ENCODE measurements at places on chromosomes 11 and 22.

- no peak for DNase-seq
Measured at GRCh38 chr11:35322318-35322979, 96.9 kb downstream of the SLC1A2 start.

DNA sequence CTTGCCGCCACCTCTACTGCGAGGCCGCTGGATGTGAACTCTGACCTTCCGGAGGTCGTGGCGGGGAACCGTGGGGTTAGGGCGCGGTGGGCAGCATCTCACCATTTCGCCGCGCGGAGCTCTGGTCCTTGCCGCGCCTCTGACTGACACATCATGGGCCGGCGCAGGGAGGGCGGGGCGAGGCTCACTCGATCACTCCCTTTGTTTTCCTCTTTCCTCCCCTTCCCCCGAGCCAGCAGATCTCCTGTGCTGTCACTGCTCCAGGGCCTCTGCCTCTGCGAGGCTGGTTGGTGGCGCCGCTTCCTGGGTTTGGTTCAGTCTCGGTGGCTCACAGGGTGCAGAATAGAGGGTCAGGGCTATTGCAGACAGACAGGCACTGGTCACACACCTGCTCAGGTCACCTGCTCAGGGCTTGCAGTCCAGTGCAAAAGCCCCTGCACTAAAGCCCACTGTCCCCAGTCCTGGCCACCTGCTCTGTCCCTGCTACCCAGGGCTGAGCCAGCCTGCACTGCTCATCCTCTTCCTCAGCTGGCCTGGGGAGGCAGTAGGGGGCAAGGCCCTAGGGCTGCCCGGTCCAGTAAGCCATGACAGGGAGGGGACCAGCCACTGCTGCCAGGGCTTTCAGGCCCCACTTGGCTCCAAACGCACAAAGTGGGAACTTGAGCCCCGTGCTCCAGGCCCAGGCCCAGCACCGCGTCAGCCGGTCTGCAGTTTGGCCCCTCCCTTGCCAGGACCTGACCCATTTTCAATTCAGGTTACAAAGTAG, 36.2 kb downstream of the PISD start:
- DNase-seq = no peak

DNA sequence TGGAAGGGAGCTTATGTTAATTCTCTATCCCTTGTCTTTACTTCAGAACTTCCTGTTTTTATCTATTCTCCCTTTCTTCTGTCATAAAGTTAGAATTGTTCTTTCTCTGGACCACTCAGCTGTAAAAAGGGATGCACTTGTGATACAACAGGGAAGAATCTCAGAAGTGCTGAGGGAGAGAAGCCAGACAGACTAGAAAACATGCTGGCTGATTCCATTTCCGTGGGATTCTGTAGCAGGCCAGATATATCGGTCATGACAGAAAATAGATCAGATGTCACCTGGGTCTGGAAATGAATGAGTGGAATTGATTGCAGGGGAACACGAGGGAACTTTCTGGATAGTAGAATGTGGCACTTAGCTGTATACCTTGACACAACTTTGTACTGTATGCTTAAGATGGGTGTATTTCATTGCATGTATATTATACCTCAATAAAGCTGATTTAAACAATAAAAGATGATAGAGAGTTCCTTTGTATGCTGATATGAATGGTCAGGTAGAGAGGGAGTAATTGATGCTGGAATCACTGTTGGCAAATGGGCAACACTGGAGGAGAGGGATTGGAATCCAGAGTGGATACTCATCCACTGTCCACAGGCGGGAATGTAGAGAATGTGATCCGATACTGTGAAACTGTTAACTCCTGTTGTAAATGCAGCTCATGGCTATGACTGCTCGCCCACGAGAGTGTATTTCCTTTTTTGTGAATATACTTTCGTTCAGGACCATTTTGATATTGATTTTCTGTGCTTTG, 59.6 kb downstream of the ATXN10 start:
- no peak for DNase-seq

DNA sequence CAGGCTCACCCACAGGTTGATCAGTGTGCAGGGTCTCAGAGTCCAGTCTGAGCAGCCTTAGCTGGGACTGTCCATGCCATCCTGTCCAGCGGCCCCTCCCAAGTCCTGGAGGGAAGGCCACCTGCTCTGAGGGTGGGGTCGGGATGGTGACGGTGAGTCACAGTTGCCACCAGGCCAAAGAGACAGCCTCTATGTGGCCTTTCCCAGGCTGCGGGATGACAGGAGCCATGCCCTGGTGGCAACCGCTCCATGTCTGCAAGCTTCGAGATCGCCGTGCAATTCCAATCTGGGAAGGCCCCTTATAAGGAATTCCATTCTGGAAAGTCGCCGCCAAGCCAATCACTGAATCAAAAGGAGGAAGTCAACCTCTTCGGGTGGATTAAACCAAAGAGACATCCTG, 47.5 kb downstream of the RTL6 start:
- DNase-seq = no peak

GRCh38 chr11:127255209-127255608, 254.6 kb upstream of the KIRREL3 start:
- no peak for DNase-seq

GRCh38 chr11:13335319-13335718, 57.7 kb downstream of the BMAL1 start:
- DNase-seq = peak; percentile 39

GRCh38 chr11:131681920-131682319, 311.5 kb downstream of the NTM start:
- DNase-seq = no peak

DNA sequence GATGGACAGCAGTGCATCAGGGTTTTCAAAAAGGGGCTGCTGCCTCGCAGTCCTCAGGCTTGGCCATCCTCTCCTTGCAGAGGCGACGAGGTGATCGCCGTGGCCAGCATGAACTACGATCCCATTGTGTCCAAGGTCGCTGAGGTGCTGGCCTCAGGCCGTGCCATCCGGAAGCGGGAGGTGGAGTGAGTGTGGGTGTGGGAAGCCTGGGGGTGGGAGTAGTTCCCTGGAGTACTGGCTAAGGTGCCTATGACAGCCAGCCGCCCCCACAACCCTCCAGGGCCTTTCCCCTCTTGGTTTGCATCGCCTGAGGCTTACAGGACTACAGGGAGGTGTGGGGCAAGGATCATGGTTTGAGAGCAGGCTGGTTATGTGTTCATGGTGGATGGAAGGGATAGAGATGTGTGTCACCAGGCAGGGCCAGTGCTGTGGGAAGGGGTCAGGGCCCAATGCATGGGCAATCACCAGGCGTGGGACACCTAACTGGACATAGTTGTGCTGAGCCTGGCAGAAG, 2.1 kb upstream of the LZTR1 start:
- DNase-seq = no peak

DNA sequence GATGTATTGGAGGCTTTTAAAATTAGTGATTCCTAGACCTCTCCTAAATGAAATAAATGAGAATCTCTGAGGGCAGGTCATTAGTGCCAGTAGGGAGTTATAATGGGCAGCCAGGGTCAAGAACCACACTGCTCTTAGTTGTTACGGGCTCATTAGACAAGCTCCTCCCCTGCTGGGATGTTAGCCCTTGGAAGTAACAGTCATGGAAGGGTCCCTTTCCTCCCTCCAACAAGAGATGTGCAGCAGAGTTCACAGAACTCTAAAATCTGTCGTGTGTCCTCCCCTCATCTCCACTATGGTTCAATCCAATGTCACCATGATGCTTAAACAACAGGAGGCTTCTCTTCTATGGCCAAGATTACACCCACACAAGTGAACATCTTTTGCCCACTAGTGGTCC, 419.5 kb downstream of the INSC start:
- DNase-seq = no peak

- DNase-seq = no peak
Measured at GRCh38 chr22:37171662-37172061, 16.4 kb downstream of the C1QTNF6 start.

GRCh38 chr22:48772286-48772907, 1055.3 kb downstream of the BRD1 start:
- DNase-seq = no peak

GRCh38 chr11:119107538-119108145, 498 bp downstream of the C2CD2L start:
- no peak for DNase-seq

DNA sequence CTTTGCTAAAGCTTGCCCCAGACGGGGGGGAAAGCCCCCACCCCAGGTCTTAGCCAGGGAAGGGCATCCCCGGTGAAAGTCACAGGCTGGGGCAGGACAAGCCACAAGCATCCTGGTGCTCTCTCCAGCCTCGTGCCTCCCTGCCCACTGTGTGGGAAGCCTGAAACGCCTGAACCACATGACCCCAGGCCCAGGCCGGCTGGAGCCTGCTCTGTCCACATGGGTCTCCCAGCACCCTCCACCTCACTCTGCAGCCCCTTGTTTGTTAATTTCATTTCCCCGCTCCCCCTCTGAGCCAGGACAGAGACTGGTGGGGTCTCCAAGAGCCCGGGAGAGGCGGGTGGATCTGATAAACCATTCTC, 58.3 kb upstream of the TCF20 start:
- DNase-seq = no peak

DNA sequence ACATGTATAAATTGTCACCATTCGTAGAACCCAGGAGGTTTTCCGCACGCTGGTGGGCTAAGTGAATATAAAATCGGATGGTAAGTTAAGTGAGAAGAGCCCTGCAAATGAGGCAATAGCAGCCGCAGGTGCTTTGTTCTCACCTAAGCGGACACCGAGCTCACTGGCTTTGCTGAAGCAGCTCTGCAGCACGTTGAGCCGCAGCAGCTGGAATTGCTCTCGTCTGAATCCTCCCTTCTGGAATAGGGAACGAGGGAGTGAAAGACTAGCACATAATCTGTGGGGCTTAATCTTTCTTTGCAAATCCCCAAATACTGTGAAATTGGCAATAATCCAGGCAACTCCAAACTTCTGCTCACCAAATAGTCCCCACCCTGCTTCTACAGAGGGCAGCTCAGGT, 488.1 kb downstream of the NTM start:
- no peak for DNase-seq

DNA sequence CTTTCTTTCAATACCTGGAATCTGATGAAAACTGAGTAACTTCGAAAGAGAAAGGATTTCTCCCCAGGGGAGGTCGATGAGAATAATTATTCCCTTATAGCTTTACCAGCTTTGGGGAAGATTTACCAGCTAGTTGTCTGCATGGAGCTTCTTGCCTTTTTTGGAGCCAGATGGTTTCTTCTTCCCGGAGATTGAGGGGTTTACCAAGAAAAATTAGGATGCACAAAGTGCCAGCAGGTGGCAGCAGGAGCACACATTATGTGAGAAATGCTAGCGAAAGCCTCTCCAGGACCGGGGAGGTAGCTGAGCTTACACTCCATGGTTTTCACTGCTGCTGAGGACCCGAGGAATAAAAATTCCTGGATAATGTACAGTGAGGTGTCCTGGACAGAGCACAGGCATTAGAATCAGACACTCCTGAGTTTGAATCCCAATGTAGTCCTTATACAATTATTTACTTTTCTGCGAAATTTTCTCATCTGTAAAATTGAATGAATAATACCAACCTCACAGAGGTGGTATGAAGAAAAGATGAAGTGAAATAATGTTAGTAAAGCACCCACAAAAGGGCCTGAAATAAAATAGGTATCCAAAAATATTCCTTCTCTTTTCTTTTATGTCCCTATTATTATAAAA, 46.0 kb upstream of the PARVA start:
- peak; percentile 23 for DNase-seq

- no peak for DNase-seq
Measured at GRCh38 chr11:72652133-72652532, 22.1 kb downstream of the PDE2A start.

- no peak for DNase-seq
Measured at GRCh38 chr11:130488848-130489584, 40.6 kb downstream of the ADAMTS15 start.

- no peak for DNase-seq
Measured at GRCh38 chr11:34749666-34750659, 129.1 kb downstream of the EHF start.

- no peak for DNase-seq
Measured at GRCh38 chr11:66864924-66865697, 8.2 kb downstream of the LRFN4 start.

DNA sequence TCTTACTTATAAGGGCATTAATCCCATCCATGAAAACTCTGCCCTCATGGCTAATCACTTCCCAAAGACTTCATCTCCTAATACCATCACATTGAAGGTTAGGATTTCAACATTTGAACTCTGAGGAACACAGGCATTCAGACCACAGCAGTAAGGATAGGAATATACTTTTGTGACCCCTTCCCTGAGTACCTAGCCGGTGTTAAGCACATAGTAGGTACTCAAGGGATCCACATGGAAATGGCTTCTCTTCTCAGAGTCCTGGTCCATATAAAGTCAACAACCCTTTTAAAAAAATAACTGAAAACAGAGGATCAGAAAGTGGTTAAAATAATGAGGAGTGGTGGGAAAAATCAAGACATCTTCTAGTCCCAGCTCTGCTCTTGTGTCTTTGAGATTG, 78.0 kb downstream of the TIMP3 start:
- no peak for DNase-seq

DNA sequence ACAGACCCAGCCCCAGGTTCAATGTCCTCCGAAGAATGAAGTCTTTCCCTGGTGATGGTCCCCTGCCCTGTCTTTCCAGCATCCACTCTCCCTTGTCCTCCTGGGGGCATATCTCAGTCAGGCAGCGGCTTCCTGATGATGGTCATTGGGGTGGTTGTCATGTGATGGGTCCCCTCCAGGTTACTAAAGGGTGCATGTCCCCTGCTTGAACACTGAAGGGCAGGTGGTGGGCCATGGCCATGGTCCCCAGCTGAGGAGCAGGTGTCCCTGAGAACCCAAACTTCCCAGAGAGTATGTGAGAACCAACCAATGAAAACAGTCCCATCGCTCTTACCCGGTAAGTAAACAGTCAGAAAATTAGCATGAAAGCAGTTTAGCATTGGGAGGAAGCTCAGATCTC, 14.1 kb downstream of the APOL1 start:
- no peak for DNase-seq

DNA sequence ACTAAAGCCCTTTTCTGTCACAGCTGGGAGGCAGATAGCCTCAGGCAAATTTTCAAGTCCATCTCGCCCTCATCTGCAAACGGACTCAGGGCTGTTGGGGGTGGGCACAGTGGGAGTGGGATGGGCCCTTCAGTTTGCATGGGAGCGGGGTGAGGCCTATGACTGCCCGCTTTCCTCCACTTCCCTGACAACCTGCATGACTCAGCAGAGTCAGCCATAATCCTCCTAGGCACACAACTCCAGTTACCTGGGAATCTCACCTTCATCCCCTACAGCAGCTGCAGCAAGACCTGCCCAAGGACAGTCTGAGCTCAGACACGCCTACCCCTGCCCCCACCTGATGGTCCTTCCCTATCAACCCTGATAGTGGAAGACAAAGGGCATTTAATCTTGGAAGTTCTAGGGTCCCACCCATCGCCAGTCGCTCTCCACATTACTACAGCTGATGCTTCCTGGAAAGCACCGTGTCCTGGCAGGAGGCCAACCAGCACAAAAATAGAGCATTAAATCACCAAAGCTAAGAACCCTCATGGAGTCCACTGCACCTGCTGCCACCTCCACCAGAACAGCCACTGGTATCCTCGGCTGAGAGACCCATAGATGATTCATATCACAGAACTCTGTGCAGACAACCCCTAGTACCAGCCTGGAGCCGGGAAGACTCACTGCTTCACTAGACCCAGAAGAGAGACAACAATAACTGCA, 319.3 kb downstream of the DCDC1 start:
- no peak for DNase-seq
